ENCODE measurements at places on chromosomes 2 and 18. TPM values are rescaled to one million over a fixed set of nuclear protein-coding genes. Genes with fewer than 3 reads are reported as not detected.

YIPF4 gene
- 21.8 TPM for total RNA-seq

IL37 gene
- total RNA-seq, result not detected

SCN2A gene
- not detected for total RNA-seq

SULT1C2 gene
- total RNA-seq, result not detected

PDE1A gene
- 1.7 TPM for total RNA-seq

NTSR2 gene
- not detected for total RNA-seq

SLC35G4 gene
- total RNA-seq, result not detected

GPAT2 gene
- total RNA-seq, result 18.3 TPM

SEMA4C gene
- total RNA-seq, result 35.3 TPM

TCF23 gene
- not detected for total RNA-seq

RTP5 gene
- not detected for total RNA-seq

DNER gene
- 0.67 TPM for total RNA-seq

ATG16L1 gene
- total RNA-seq, result 36.7 TPM

SPC25 gene
- total RNA-seq, result 6.4 TPM

UGT1A8 gene
- not detected for total RNA-seq

KCNG3 gene
- total RNA-seq, result under 0.01 TPM

IL36A gene
- total RNA-seq, result not detected

CROCC2 gene
- total RNA-seq, result not detected

SERPINB4 gene
- total RNA-seq, result not detected

ARHGEF4 gene
- under 0.01 TPM for total RNA-seq

SNED1 gene
- 59.8 TPM for total RNA-seq

RFTN2 gene
- 5.9 TPM for total RNA-seq

HAAO gene
- total RNA-seq, result not detected

FSIP2 gene
- 0.33 TPM for total RNA-seq

MROH2A gene
- not detected for total RNA-seq

DSG4 gene
- not detected for total RNA-seq

PJVK gene
- total RNA-seq, result 0.98 TPM

Data from vein endothelial cell (primary cell).